Activated CD4-positive, alpha-beta T cell treated with anti-CD3 and anti-CD28 coated beads, Interleukin-2, amount 10 ng/mL, durations not matched to agents 7 days and 5 days (primary cell): ENCODE measurements at places on chromosomes 12 and 14. TPM values are rescaled to one million over a fixed set of nuclear protein-coding genes. Genes with fewer than 3 reads are reported as not detected.

GRCh38 chr14:81450100-81450531, 50.0 kb upstream of the STON2 start:
- DNase-seq: no peak

DNA sequence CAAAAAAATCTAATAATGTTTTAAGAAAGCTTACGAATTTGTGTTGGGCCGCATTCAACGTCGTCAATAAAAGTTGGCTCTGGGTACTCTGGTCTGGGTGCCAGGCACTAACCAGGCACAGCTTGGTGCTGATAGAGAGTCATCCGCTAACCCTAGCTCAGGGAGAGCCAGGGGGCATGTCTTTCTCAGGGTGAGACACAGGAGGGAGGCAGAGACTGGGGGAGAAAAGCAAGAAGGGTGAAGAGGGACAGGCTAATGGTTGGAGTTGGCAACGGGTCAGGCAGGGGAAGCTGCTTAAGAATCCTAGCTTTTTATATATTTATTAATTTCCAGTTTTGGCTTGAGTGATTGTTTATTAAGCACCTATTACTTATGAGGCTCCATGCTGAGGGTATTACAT, 105.0 kb downstream of the CMKLR1 start:
- no peak for DNase-seq

RILPL1 gene
- 0.79 TPM for total RNA-seq

DNA sequence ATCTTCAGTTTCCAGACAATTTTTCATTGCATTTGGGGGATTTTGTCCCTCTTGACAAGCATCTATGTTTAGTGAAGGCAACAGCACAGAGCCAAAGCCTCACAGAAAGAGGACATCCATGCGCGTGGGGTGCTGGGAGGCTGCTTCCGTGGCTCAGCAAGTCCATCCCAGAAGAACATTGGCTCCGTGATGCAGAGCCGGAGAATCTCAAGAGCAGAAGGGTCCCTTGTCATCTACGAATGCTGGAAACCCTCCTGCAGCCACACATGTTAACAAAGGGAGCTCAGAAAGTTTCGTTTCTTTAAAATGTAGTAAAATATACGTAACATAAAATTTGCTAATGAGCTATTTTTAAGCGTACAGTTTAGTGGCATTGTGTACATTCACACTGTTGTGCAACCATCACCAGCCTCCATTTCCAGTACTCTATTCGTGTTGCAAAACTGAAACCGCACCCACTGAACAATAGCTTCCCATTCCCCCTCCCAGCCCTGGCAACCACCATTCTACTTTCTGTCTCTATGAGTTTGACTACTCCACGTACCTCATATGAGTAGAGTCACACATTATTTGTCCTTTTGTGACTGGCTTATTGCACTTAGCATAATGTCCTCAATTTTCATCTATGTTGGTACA, 185.9 kb downstream of the TTC7B start:
- DNase-seq: no peak

NANOG gene
- total RNA-seq: not detected

GRCh38 chr14:69798339-69798735, 1.3 kb upstream of the SLC10A1 start:
- no peak for DNase-seq

DNA sequence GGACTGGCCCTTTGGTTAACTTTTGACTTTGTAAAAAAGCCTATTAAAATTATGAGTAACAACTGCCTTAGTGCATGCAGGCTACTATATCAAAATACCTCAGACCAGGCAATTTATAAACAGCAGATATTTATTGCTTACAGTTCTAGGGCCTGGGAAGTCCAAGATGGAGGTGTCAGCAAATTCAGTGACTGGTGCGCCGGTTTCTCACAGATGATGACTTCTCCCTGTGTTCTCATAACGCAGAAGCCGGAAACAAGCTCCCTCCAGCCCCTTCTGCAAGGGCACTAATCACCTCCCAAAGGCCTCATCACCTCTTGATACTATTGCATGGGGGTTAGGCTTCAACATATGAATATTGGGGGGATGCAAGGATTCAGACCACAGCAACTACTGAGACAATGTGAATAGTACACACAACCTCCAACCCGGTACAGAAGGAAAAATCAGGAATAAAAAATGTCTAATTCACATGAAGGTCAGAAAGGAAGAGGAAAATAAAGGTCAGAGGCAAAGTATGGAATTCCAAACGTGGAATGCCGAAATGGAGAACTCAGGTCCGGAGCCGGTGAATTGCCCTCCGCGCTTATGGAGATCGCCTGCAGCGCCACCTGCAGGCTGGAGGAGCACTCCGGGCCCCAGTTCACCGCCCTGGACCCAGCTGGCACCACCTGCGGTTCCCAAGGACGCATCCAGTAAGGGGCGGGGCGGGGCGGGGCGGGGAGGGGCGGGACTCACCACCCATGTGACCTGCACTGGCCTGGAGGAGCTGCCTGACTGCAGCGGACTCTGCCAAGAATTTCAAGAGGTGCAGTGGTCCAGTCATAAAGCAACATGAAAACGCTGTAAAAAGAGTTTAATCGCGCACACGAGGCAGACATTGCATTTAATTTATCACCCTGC, 203.4 kb downstream of the KIF26A start:
- peak; percentile 20 for DNase-seq

GRCh38 chr12:53090105-53090504, 7.4 kb upstream of the IGFBP6 start:
- DNase-seq: no peak

DNA sequence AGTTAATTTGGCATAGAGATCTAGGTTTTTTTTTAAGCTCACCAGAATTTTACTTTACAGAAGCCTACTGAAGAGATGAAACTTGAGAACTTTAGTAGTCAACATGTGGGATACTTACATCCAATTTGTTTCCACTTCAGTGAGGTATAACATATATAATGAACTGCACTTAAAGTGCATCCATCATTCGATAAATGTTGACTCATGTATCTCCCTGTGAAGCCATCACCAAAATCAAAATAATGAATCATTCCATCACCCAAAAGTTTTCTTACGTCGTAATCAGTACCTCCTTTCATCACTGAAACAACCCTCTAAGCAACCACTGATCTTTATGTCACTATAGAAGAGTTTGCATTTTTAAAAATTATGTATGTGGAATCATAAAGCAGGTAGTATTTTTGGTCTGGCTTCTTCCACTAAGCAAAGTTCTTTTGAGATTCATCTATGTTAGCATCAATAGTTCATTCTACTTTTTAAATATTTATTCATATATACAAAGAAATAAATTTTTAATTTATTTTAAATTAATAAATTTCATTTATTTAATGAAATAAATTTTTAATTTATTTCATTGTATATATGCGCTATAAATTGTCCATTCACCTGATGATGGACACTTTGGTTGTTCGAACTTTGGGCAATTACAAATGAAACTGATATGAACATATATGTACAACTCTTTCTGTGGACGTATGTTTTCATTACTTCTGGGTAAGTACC, 2.0 kb upstream of the CPNE8 start:
- no peak for DNase-seq

- DNase-seq: no peak
Observed at GRCh38 chr14:104316723-104317491, 178.5 kb downstream of the KIF26A start.

DNA sequence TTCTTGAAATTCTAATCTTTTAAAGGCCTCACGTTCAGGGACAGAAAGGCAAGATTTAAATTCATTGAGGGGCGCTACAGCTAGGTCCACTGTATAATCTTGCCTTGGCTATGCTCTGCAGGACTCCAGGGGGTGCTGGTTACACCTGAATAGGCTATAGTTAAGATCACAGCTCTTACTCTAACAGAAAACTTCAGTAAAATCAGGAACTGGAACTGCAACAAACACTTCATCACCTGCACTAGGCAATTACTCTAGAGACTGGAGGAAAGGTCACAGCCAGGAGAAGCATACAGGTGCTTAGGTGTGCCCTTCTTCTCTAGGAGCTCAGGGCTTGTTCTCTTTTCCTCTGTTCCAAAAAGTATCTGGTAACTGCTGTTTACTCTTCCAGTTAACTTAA, 20.9 kb downstream of the SLCO1C1 start:
- DNase-seq: no peak
